ENCODE measurements at places on chromosomes 2 and 18.

DNA sequence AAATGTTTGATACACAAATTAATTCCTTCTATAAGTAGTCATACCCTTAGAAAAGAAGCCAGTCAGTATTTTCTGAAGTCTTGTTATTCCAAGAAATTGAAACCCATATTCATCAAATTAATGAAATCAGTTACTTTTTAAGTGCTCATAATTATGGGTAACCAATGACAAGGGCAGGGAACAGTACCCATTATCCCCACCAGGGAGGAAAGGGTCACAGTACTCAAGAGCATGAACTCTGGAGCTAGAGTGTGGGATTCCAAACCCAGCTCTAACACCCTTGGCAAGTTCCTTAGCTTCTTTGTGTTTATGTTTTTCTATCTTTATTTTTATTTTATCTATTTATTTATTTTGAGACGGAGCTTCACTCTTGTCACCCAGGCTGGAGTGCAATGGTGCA lies 68.4 kb downstream of the CCDC148 start:
- no peak for DNase-seq

DNA sequence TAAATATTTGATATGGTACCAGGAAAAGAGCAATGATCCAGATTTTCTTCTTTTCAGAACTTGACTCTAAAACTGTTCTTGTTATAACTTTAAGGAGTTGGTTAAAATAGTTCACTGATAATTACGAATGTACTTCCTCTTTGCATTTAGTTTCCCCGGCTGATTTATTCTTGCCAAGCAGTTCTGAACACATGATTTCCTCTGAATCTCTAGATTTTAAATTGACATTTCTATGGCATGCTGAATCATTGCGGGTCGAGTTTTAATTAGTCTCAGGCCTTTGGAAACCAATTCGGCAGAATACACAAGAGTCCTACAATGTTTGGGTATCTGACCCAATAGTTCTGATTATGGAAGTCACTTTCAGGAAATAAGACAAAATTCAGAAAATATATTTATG lies 37.3 kb upstream of the DNAH7 start:
- DNase-seq, result no peak

- no peak for DNase-seq
These were observed 177.9 kb downstream of the PTH2R start for GRCh38 chr2:208584378-208584985.

DNA sequence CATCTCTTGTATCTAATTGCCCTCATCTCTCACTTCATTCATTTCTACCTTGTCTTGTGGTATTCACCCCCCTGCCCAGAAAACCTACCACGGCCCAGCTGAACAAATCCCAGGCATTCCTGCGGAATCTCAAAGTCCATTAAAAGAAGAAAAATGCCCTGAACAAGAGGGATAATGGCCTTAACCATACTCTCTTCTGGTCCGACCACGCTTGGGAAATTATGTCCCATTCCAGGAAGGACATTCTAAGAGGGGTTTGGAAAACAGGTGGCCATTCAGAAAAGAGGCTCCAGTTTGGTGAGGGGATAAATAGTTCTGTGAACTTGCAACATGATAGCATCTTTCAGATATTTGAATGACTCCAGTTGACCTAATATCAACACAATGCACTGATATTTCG lies 349.9 kb upstream of the ZNF521 start:
- no peak for DNase-seq

DNA sequence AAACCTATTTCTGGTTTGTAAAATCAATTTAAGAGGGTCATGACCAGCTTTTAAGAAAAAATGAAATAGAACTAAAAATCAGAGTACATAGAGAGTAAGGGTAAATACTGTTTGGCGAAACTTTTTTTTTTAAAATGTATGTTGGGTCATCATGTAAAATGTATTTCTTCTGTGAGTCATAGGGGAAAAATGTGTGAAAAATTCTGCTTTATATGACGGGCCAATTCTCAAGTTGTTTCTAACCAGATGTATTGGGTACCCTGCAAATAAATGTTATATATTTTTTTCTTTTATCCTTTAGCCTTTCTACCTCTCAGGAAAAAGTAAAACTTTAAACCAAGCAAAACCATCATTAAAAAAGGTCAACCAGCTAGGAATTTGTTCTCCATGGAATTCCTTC lies 13.9 kb downstream of the AFTPH start:
- DNase-seq, result no peak

- peak; percentile 15 for DNase-seq
These were observed 587 bp downstream of the SUMO1 start for GRCh38 chr2:202237787-202238233.

- peak; percentile 18 for DNase-seq
These were observed 33.1 kb downstream of the ARHGAP15 start for GRCh38 chr2:143162123-143162837.

GRCh38 chr2:127047716-127048617 lies 59.0 kb downstream of the BIN1 start:
- no peak for DNase-seq

GRCh38 chr2:27489118-27489497 lies 435 bp downstream of the IFT172 start:
- no peak for DNase-seq

GRCh38 chr2:42199626-42200025 lies 30.5 kb downstream of the EML4 start:
- no peak for DNase-seq

DNA sequence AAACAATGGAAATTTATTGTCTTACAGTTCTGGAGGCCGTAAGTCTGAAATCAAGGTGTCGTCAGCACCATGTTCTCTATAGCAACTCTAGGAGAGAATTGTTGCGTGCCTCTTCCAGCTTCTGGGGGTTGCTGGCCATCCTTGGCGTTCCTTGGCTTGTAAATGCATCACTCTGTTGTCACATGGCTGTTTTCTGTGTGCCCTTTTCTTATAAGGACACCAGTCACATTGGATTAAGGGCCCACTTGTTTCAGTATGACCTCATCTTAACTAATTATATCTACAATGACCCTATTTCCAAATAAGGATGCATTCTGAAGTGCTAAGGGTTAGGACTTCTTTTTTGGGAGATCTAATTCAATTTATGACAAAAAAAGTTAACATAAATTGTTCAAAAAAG lies 1.4 kb upstream of the PLEK start:
- DNase-seq, result no peak

- no peak for DNase-seq
These were observed 41.1 kb downstream of the CPO start for GRCh38 chr2:206980413-206980812.

DNA sequence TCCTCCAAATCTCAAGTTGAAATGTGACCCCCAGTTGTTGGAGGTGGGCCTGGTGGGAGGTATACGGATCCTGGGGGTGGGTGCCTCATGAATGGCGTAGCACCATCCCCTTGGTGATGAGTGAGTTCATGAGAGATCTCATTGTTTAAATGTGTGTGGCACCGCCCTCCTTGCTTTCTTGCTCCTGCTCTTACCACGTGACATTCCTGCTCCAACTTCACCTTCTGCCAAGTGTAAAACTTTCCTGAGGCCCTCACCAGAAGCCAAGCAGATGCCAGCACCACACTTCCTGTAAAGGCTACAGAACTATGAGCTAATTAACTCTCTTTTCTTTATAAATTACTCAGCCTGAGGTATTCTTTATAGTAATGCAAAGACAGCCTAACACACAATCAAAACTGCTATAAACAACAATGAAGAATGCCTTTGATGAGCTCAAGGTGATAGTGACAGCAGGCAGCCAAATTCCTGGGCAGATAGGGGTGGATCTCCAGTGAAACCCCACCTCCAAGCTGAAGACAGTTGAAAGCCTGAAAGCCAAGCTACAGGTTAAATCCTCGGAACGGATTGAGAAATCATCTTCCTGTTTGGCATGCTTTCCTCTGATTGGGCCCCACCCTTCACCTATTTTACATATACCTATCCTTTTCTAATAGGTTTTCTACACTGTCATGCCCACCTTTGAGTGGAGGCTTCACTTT lies 26.9 kb downstream of the MCEE start:
- DNase-seq, result no peak

- DNase-seq, result no peak
These were observed 20.8 kb upstream of the GAL3ST2 start for GRCh38 chr2:241755777-241756176.

DNA sequence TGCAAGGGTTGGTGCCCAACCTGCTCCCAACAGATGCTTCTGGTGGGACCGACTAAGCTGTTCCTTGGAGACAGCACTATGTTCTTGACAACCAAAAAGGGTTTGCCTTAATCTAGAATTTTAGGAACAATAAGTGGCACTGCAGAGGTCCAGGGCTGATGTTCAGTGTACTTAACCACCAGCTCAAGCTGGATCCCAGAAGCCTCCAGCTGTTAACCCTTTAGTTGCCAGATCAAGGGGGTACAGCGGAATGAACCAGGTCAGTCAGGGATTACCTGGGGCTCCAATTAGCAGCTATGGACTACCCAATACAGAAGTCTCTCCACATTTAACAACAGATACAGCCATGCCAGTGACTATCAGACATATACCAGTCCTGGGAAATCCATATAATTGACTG lies 3.5 kb downstream of the GPR75 start:
- DNase-seq, result no peak

- no peak for DNase-seq
These were observed 119.1 kb downstream of the NDUFA10 start for GRCh38 chr2:239905884-239906654.

DNA sequence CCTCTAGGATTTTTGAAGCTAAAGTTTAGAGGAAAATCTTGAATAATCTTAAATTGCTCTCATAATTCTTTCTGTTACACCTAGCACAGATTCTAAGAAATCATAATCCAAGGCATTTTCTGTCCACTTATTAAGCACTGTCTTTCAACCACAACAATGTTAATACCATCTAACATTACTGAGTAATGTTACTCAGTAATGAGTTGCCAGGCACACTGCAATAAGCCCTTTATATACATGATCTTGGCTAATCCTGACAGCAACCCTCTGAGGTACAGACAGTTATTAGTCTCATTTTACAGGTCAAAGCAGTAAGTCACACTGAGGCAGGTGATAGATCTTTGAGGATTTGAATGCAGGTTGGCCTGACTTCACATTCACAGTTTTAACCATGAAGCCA lies 291.9 kb downstream of the ALK start:
- DNase-seq, result no peak

- peak; percentile 72 for DNase-seq
These were observed 23.3 kb downstream of the RAB31 start for GRCh38 chr18:9731380-9731779.

GRCh38 chr2:105102963-105103421 lies 65.1 kb downstream of the MRPS9 start:
- no peak for DNase-seq

DNA sequence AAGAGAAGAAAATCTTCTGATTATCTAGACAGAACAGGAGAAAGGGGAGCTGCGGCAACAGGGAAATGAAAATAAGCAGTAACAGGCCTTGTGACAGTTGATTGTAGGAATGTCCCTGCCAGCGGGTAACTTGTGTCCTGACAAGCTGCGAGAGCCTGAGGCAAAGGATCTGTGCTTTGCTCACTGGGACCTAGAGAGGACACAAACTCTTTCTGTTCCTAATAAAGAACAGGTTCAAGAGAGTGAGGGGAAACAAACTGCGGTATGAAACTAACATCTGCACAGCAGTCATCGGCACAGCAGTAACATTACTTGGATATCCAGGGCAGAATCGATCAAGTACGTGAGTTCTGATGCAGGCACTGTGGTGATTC lies 103.7 kb upstream of the THOC1 start:
- DNase-seq, result no peak

All from uterus (tissue), 4 donors.